ENCODE measurements at places on chromosomes 7 and 10.

GRCh38 chr7:96321031-96321657 lies 754 bp downstream of the SLC25A13 start:
- DNase-seq = peak; percentile 3

GRCh38 chr10:22541900-22542299 lies 172.5 kb downstream of the PIP4K2A start:
- no peak for DNase-seq

DNA sequence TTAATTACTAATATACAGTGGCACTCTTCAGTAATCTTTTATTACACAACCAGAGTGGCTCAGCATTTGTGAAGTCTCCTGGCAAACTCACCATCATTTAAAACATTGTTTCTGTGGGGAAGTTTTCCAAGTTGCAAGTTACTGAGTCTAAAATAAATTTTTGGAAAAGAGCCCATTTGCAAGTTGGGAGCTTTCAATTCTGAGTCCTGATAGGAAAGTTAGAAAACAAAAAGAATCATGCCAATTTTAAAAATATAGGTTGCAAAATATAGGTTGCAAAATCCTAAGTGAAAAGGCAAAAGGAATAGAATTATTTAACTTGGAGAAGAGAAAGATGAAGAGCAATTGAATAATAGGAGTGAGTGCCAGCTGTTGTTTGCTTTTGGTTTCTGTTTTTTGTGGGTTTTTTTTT lies 378.8 kb upstream of the C7orf33 start:
- DNase-seq = no peak

- no peak for DNase-seq
These were observed 46.9 kb upstream of the SFMBT2 start for GRCh38 chr10:7457478-7458316.

DNA sequence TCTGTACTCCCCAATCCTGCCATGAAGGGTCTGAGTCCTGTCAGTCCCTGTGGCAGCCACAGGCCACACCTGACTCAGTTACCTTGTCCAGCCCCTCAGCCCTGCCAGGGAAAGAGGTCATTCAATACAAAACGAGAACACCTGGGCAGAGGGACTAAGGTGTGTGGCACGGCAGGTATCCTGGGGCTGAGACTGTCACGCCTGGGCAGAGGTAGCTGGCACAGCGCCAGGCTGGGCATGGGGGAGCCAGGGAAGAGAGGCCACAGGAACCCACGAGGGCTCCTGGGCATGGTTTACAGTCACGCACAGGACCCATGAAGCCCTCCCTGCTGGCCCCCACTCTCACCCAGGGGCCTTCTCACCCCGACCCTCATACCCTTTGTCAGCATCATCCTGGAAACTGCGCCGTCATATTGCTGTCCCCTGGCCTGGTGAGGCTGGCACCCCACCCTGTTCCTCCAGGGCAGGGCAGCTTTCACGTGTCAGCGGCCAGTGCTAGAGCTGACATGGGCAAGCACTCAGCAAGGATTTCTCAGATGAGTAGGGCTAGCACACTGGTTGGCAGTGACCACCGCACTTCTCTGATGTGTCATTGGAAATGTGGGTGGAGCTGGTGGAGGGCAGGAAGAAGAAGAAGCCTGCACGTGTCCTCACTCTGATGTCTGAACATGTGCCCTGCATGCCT lies 42.7 kb downstream of the LRRC18 start:
- no peak for DNase-seq

GRCh38 chr10:6514180-6514579 lies 65.9 kb downstream of the PRKCQ start:
- no peak for DNase-seq

DNA sequence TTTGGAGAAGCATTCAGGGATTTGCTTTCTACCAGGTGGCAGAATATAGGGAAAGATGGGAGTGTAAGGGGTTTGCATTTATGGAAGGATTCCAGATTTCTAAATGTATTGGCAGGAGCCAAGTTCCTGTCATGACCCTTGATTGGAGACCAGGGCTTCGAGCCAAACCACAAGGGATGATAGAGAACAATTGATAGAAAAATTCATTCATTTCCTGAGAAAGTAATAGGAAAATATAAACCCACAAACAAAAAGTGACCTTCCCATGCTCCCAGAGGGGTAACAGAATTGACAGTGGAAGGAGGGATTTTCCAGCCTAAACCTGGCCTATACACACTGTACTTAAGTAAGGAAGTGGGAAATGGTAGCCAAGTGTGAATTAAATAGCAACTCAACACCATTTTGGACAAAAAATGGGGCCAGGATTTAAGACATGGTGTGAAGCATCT lies 22.4 kb upstream of the IFIT2 start:
- DNase-seq = no peak

DNA sequence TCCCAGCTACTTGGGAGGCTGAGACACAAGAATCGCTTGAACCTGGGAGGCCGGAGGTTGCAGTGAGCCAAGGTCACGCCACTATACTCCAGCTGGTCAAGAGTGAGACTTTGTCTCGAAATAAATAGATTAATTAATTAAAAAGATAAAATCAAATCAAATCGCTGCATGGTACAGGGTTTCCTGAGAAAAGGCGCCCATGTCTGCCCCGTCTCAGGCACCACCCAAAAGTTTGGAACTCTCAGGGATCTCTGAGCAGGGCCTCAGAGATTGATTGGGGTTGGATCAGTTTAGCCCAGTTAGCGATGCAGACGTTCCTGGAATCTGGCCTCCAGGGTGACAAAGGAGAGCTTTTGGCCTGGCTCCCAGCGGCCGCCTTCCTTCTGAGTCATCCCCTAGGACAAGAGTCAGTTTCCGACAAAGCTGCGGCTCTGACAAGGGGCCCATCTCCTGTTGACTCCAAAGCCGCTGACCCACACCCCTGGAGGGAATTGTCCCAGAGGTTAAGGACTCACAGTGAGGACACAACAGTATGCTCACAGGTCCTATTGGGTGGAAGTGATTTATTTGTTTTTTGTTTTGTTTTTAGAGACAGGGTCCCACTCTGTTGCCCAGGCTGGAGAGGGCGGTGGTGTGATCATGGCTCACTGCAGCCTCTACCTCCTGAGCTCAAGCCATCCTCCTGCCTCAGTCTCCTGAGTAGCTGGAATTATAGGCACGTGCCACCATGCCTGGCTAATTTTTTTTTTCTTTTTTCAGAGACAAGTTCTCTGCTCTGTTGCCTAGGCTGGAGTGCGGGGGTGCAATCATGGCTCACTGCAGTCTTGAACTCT lies 6.8 kb downstream of the ORAI2 start:
- no peak for DNase-seq

DNA sequence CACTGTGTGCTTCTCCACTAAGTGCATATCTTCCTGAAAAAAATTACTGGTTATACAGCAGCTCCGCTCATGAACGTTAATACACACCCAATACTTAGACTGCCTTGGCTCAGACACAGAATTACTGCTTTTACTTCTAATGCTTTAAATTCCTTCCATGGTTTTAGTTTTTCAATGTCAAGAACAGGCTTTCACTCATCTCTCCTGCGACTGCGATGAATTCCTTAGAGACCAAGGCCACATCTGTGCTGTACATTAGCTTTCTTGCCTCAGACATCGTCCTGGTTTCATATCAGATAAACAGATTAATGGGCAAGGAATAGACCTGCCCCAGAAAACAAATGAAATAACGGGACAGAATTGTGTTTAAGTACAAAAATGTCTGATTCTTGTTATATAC lies 120.2 kb downstream of the CYP26A1 start:
- DNase-seq = no peak

DNA sequence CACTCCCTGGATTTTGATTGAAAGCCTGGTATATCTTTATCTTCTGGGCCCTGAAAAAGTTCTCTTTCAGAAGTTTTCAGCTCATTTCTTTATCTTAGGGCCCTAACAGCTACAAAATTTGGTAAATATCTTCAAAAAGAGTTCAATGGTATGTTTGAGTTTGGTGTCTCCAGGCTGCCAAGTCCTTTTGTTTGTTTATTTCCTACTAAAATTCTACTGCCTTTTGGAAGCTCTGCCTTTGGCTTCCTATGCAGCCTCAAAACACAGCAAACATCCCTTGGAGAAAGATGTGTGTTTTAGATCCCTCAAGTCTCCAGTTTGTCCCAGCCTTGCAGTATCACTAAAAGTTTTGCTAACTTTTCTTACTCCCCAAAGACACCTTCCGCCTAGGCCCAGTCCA lies 146.8 kb downstream of the LRRTM3 start:
- DNase-seq = no peak

GRCh38 chr10:111151595-111152307 lies 74.9 kb downstream of the ADRA2A start:
- no peak for DNase-seq

- no peak for DNase-seq
These were observed 3.7 kb upstream of the MYO1G start for GRCh38 chr7:44982535-44982923.

DNA sequence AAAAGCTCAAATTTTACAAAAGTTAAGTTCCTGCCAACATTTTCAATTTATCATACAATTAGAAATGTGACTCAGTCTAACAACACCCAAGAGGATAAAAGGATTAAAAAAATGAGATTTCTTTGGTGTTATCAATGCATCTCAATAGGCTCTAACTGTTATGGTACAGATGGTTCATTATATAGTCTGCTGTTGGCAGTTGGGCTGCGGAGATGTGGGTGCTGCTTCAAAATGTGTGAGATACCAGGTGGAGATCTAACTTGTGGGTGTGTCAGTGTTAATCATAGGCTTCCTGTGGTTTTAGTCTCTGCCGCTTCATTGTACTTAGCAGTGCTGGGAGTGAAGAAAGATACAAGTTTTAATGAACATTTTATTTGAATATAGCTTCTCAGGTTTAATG lies 231.2 kb downstream of the EXOC4 start:
- DNase-seq = peak; percentile 2

DNA sequence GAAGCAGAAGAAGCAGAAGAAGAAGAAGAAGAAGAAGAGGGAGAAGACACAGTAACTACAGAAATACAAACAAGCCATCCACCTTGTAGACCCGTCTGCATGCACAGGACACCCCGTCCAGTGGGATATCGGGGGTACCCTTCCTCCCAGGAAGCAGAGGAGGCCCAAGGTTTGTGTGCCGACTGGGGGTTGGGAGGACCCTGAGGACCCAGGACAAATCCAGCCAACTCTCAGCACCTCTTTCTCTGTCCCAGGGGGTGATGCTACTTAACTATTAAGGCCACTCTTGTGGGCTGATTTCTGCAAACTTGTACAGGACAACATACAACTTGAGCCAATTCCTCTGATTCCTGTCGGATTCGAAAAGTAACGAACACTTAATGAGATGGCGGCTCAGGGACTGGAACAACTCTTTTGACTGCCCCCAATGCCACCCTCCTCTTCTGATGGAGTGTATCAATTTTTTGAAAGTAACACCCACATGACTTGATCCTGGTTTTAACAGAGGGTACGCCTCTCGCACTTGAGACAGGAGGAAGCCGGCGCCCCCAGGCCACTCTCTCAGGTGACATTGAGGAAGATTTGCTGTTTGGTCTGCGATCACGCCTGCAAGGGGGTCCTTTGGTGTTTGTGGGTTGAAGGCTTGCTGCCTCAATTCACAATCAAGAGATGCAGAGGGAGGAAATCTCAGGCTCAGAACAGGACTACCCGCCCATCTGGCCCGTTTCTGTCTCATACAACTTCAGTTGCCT lies 192.6 kb downstream of the TNS3 start:
- no peak for DNase-seq

- no peak for DNase-seq
These were observed 158.2 kb upstream of the AGK start for GRCh38 chr7:141393056-141393455.

GRCh38 chr7:143177374-143178119 lies 5.7 kb upstream of the TAS2R39 start:
- DNase-seq = no peak

DNA sequence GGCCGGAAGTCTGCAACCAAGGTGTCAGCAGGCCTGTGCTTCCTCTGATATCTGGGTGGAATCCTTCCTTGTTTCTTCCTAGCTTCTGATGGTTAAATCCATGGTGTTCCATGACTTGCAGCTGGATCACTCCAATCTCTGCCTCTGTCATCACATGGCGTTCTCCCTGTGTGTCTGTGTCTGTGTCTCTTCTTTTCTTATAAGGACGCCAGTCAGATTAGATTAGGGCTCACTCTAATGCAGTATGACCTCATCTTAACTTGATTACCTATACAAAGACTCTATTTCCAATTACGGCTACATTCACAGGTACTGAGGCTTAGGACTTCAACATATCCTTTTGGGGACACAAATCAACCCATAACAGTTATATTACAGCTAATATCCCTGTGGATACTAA lies 70.3 kb upstream of the FAM3C start:
- DNase-seq = no peak

- DNase-seq = no peak
These were observed 179.5 kb downstream of the DNAH11 start for GRCh38 chr7:21722371-21722770.

DNA sequence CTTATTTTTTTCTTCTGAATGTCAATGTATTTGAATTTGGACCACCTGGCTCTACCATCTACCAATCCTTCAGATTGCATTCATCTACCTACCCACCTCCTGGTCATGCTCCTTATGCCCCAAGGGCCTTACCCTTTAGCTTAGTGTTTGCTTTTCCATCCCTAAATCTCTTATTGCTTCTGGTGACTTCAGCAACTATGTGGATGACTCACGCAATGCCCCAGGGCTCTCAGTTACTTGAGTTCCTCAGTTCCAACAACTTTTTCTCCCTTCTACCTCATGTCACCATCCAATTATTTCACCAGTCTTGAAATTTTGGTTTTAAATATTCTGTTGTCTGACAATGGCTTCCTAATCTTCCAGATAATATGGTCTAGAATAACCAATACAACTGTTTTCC lies 118.9 kb downstream of the CFAP58 start:
- no peak for DNase-seq

- no peak for DNase-seq
These were observed 6.3 kb upstream of the SNX13 start for GRCh38 chr7:17946591-17946990.

DNA sequence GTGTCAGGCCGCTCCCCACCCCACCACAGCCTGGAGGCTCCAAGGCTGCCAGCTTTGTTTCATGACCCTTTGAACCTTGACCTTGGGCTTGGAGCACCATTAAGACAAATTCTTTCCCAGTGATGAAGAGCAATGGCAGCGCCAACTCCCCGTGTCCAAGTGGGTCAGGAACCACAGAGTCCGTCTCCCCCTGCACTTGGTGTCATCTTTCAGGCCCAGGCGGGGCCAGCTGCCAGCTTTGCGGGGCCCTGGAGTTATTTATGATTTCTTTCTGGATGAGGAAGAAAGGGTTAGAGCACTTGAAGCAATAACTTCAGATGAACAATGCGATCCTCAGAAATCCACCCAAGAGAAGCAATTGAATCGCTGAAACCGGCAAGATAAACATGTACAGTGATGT lies 110.8 kb downstream of the MYL10 start:
- no peak for DNase-seq
